GM23248 (cell line): ENCODE measurements at places on chromosomes 2 and 18. TPM values are rescaled to one million over a fixed set of nuclear protein-coding genes. Genes with fewer than 3 reads are reported as not detected.

- peak; percentile 89 for DNase-seq
These were observed 42.1 kb upstream of the GALR1 start for GRCh38 chr18:77207540-77207939.

DNA sequence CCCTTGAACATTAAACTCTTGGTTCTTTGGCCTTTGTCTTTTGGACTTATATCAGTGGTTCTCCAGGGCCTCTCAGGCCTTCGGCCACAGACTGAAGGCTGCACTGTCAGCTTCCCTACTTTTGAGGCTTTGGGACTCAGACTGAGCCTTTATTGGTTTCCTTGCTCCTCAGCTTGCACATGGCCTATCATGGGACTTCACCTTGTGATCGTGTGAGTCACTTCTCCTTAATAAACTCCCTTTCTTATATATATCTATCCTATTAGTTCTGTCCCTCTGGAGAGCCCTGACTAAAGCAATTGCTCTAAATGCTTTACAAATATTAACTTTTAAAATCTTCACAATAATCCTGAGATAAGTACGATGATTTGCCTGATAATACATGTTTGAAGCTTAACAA is 353.6 kb upstream of the TRIB2 start:
- no peak for DNase-seq

DNA sequence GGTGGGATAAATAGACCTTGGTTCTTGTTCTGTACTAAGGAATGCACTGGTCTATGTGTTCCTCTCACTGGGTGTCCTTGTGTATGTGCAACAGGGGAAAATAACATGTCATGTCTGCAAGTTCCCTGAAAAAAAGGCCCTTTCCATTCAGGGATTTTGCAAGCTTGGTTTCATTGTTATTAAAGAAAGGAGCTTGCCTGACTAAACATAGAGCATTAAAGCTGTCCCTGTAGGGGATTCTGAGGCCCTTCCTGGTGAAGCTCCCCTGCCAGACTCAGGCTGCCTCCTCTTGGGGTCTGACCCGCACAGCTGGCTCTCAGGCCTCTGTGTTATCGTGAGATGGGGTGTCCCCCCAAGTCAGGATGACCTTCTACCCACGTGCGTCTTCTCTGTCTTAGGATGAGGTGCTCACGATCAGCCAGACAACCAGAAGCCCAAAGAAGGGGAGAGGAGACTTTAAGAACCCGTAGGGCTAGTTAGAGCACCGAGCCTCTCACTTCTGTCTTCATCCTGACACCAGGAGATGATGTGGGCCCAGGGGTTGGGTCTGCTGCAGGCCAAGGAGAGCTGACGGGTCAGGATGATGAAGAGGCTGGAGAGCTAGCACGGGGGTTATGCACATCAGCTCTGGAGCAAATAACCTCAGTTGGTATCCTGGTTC is 21.2 kb downstream of the CAPG start:
- DNase-seq: no peak

GRCh38 chr18:13175754-13176210 is 42.8 kb upstream of the LDLRAD4 start:
- no peak for DNase-seq

DNA sequence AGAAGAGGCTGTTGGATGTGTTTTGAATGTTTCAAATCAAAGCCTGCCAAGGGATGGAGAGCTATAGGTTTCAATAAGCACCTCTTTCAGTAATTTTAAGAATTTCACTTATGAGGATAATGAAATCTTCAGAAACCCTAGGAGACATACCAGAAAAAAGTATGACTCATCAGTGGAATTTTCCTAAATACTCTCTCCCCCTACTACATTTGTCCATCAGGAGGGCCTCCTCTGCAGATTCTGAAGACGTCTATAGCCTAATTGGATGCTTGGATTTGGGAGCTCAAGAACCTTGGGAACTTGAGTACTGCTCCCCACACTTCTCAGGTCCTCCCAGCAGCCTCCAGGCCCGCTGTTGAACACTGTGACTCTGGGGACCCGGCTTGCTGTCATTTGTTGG is 374.3 kb downstream of the SLC4A3 start:
- DNase-seq: peak; percentile 56

DNA sequence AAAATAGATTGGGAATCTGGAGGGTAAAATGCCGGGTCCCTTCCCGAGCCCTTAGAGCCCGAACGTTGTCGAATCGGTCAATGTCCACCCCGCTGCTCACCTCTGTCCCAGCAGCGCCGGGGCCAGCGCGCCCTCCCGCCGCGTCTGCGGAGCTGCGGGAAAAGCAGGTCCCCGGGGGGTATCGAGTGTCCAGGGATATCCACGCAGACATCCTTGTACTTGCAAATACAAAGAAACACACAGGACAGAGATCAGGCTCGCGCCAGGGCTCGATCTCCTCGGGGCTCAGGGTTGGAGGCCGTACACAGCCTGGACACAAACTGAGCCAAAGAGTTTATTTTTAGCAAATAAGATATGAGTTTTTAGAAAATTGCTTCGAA is 2.3 kb upstream of the GATA6 start:
- DNase-seq: no peak

GRCh38 chr2:221850076-221850475 is 278.0 kb upstream of the EPHA4 start:
- peak; percentile 38 for DNase-seq

- DNase-seq: peak; percentile 0
These were observed 1108.1 kb upstream of the CHAC2 start for GRCh38 chr2:52659546-52659945.

GRCh38 chr18:62904396-62905285 is 189.3 kb downstream of the PHLPP1 start:
- DNase-seq: no peak

DNA sequence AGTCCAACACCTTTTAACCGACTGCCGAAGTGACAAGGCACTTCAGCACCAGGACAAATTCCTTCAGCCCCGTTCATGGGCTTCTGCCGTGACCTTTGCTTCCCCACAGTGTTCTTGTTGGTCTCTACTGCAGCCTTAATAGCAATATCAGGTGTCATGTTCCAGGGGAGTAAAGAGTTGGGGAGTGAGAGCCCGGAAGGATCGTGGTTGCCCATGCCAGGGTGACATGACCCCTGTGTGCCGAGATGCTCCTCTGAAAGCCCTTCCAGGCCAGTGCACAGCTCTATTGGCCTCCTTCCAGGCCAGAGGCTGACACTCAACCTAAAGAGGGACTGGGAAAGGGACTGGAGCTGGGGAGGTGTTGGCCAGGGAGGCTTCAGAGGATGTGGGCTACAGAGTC is 279.2 kb downstream of the CYRIA start:
- DNase-seq: no peak

DNA sequence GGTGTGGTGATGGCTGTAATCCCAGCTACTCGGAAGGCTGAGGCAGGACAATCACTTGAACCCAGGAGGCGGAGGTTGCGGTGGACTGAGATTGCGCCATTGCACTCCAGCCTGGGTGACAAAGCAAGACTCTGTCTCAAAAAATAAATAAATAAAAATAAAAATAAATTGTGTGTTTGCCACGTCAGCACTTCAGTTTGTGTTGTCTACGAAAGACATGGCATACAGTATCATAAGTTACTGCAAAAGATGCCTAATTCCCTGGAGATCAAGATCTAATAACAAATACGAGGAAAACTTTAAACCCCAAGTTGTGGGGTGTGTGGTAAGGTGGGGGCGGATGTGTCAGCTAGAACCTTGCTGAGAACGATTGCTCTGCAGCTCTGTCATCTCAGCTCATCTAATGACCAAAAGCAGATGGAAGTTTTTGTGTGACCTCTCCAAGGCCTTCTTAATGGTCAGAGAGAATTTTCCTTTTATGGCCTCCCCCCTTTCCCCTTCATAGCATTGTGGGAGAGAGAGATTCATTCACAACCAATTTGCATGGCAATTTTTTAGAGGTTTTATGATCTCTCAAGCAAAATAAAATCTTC is 11.3 kb downstream of the NPAS2 start:
- peak; percentile 45 for DNase-seq

DNA sequence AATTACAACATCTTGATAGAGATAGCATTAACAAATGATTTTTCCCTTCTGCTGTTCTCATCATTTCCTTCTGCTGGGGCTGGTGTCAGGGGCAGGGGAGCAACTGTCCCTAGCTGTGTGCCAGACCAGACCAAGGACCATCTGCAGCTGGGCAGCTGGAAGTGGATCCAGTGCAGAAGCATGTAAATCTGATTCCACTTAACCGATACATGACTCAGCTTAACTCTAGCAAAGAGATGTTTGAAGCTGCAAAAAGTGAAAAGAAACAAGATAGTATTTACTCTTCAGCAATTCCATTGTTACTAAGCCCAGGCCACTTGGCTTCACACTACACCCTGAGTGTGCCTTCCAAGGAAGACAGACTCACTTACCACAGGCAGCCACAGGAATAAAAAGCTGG is 151.1 kb downstream of the GALNT1 start:
- DNase-seq: peak; percentile 81

DNA sequence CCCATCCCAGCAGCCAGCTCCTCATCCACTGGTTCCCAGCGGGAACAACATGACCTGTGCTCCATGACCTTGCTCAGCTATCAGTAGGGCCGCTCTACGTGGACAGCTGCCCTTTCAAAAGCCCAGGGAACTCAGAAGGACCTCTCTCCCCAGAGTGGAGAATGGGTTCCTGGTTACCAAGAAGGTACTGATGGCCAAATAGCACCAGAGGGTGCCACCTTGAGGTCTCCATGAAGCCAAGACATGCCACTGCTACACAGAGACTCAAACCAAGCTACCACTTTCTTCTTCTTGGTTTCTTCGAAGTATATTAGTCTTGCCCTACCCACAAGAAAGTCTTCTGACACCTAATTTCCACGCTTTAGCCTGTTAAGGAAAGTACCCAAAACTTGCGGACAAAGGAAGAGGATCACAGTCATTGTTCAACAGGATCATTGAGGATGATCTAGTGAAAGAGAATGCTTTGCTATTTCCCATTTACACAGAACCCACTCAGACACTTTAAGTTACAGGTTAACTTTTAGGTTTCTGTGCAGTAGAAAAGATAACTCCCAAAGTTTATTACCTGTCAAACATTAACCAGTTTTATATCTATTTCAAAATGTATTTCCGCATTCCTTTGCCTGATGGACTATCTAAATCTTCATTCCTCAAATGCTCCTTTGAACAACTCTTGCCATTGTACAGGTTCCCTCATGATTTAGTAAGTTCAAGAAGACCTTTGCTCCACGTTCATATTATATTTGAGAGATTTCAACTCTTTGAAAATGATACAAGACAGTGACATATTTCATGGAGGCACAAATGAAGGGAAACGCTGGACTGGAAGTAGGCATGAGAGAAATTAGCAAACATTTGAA is 102.2 kb downstream of the ALPK2 start:
- no peak for DNase-seq

GRCh38 chr2:80030135-80030534 is 274.4 kb downstream of the LRRTM1 start:
- no peak for DNase-seq

DNA sequence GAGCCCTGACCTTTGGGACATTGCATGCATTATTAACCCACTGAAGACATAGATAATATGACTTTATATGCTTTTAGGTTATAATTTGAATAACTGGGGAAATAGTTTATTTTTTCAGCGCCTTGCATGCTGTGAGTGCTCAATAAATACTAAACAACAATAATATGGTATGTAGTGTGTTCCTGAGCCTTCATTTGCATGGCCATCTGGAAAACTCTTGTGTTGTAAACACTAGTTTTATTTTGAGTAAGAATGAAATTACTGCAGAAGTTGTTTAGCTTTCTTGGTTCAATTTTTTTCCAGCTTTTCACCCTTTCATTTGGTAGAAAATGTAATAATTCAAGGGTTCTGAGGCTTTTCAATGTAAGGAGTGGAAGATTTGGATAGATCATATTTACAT is 189.3 kb upstream of the GALNT5 start:
- no peak for DNase-seq

DNA sequence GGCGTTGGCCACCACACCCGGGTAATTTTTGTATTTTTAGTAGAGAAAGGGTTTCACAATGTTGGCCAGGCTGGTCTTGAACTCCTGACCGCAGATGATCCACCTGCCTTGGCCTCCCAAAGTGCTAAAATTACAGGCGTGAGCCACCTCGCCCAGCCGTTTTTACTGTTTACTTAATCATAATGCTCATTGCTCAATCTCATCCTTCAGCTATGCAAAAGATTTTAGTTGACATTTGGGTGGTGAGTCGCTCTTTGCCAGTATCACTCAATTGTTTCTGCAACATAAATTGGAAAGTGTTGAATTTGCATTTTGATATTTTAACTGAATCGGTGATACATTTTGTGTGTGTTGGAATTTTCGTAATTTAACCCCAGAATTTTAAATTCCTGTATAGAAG is 7.8 kb upstream of the ZNF532 start:
- DNase-seq: peak; percentile 74

- DNase-seq: no peak
These were observed 847.3 kb upstream of the ACVR2A start for GRCh38 chr2:146997488-146997887.

DNA sequence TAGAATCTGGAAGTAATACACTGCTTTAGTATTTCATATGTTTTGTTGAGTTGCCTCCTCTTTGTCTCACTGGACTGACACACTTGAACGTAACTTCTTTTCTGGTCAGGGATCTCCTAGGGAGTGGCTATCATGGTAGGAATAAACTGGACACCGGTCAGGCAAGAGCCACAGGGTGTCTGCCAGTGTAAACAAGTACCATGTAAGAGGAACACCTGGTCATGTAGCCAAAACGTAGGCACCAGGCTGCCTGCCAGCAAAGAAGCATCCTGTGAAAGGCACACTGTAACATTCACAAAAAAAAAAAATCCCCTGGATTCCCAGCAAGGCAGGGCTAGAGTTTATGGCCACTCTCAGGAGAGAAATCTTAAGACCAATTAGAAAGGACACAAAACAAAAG is 372.8 kb upstream of the RND3 start:
- no peak for DNase-seq

DNA sequence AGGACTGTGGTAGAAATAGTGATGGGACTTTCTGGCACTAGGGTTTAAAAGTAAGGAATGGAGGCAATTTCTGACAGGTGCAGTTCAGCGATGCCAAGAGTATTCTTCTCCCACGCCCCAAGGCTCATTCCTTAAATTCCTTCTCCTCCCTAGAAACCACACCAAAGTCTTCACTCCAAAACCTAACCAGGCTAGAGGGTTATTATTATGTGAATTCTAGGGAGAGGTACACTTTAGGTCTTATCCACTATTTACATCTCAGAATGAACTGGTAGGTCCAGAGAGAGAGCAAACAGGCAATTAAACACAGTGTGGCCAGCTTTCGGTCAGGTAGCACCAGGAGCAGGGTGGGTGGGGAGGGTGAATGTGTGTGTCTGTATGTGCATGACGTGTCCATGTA is 11.4 kb downstream of the IL1F10 start:
- no peak for DNase-seq

Gene ACOXL
- total RNA-seq: not detected in 2 replicates

Gene ANKRD23
- 0.76 and 1.1 TPM in 2 replicates for total RNA-seq

Gene MGAT4A
- under 0.01 TPM in 1 of 2 replicates, not detected in the other for total RNA-seq

Gene LRRC30
- total RNA-seq: not detected in 2 replicates

Gene SERTAD2
- total RNA-seq: 18.5 and 21.0 TPM in 2 replicates

Gene CIB4
- not detected in 2 replicates for total RNA-seq

Gene TSN
- 65.7 and 79.0 TPM in 2 replicates for total RNA-seq
